HCT116 (cell line): ENCODE measurements at places on chromosomes 7 and 10. TPM values are rescaled to one million over a fixed set of nuclear protein-coding genes. Genes with fewer than 3 reads are reported as not detected.

DNA sequence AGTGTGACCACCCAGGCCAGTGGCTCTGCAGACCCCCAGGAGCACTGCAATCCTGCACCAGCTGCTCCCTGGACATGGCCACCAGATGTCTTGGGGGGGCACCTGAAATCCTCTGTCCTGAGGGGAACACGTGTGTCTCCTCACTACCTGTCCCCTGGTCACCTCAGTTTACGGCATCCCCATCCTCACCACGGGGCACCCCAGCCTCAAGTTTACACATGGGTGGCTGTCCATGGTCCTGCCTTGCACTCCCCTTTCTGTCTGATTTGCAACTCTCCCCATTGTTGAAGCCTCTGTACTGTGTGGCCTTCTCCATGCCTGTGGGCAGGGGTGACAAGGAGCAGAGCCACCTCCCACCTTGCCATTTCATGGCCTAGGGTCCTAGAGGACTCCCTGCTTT, 67.2 kb downstream of the RAMP3 start:
- DNase-seq = no peak
- H3K4me3 ChIP-seq = no peak overlapping the region
- no peak overlapping the region for H3K27ac ChIP-seq
- H3K27me3 ChIP-seq = peaks cover 51% of the 10 kb centered on the region

DNA sequence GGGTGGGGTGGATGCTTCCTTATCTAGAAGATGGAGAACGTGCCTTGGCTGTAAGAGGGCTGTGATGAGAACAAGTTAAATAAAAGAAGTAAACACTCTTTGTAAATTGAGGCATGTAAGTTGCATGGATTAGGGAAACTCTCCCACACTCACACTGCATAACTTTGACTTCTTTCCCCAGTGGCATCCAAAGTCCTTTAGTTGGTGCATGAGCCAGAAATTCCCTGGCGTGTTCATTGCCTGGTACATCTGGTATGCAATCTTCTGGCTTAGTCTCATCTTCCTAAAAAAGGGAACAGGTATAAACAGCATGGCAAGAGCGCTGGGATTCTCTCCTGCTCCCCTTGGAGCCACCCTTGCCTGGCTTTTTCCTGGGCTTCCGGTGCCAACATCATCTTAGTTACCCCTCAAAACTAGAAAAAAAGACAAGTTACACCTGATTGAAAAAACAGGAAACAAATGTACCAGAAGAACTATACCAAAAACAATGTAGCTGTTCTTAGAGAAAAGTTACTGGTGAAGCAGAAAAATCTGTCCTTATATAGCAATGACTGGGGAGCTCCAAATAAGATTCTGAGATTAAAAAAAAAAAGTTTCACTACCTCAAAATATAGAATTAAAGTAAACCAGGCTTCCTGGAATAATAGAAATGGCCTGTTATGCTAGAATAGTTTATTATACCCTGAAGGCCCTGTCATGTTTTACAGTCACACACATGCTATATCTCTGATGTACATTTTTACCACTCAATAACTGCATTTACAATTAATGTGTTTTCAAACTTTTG, 9.9 kb downstream of the RP9 start:
- H3K27me3 ChIP-seq = no peaks in the 10 kb centered on the region
- H3K4me1 ChIP-seq = no peaks in the 10 kb centered on the region
- H3K36me3 ChIP-seq = peaks cover 44% of the 10 kb centered on the region; the same call in 1 of the 2 replicates
- H3K4me3 ChIP-seq = no peak overlapping the region
- DNase-seq = no peak
- H3K27ac ChIP-seq = no peak overlapping the region

DNA sequence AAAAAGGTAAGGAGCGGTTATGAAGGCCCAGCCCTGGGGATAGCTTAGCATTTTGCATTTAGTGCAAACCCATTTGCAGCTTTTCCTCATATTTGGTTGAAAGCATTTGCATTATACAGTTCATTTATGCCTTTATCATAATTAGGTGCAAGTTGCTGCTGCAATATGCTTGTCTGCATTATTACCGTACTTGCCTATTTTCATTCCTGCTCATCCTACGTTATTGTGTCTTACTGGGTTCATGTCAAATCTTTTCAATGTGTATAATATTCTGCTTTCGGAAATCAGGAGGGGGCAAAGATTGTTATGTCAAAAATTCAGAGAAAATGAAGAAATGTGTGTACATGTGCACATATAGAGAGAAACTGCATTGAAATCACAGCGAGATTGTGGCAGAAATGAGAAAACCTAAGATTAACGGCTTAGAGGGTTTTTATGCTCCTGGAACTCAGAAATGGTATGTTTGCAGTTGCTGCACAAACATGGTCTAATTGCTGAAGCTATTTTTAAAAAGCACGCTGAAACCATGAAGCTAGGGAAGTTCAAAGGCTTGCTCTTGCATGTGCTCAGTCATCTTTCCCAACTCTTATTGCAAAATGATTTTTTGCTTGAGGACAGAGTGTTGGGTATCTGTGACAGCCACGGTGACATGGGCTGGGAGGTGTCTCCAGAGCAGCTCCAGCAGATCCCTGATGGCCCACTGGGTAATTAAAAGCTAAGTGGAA, 613.2 kb downstream of the SDK1 start:
- no peak overlapping the region for H3K27ac ChIP-seq
- H3K4me1 ChIP-seq = peaks cover 9% of the 10 kb centered on the region
- H3K36me3 ChIP-seq = no peaks in the 10 kb centered on the region
- no peak overlapping the region for H3K4me3 ChIP-seq
- no peak for DNase-seq
- H3K27me3 ChIP-seq = no peaks in the 10 kb centered on the region

DNA sequence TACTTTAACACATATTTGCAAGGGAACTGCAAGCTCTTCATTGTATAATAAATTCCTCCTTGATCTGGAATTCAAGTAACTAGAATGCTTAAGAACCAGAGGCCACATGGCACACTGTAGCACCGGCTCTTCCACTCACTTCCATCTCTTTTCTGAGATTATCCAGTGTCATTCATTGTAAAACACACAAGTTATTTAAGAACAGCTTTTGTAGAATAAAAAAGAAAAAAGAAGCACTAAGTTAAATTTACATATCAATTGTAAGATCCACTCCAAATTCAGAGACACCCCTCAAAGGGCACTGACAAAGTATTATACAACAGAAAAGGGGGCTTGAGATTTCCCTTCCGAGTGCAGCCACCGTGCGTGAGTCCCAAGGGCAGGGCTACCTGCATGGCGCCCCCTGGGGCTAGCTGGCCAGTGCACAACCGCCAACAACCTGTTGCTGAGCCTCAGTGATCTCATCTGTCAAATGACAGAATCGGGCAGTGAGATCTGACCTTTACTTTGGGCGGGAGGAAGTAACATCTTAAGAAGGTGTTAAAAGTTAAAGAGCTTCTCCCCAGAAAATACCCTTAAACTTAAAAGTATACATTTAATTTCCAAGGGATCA, 12.5 kb downstream of the GLI3 start:
- no peaks in the 10 kb centered on the region for H3K36me3 ChIP-seq
- 0 out of 2 replicates have a peak, but pooled peaks cover 7% of the 10 kb centered on the region for H3K27me3 ChIP-seq
- H3K27ac ChIP-seq = no peak overlapping the region
- DNase-seq = no peak
- no peak overlapping the region for H3K4me3 ChIP-seq

GRCh38 chr7:131606346-131607290, 50.2 kb upstream of the PODXL start:
- no peak for DNase-seq
- H3K4me1 ChIP-seq = no peaks in the 10 kb centered on the region
- no peak overlapping the region for H3K27ac ChIP-seq
- H3K4me3 ChIP-seq = no peak overlapping the region

GRCh38 chr10:68938117-68938516, 17.9 kb upstream of the DDX21 start:
- no peaks in the 10 kb centered on the region for H3K4me1 ChIP-seq
- no peak for DNase-seq
- H3K27ac ChIP-seq = no peak overlapping the region
- peaks cover 5% of the 10 kb centered on the region; the same call in 1 of the 2 replicates for H3K36me3 ChIP-seq
- H3K4me3 ChIP-seq = no peak overlapping the region

DNA sequence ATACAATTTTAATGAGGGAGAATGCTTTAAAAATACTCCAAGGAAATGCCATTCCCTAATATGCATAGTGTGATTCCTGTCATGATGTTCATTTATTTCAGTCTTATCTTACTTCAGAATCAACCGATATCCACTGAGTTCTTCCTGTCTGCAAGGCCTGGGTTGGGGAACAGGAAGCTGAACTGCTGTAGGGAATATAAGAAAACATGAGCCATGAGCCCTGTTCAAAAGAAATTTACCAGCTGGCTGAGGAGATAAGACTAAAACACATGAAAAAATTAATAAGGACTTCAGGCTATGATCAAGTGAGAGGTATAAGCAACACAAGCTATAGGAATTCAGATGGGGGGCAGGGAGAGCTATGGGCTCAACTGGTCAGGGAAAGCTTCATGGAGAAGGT, 184.7 kb downstream of the PLPP4 start:
- no peaks in the 10 kb centered on the region for H3K4me1 ChIP-seq
- H3K27ac ChIP-seq = no peak overlapping the region
- no peak overlapping the region for H3K4me3 ChIP-seq
- no peak for DNase-seq
- H3K27me3 ChIP-seq = peaks cover 39% of the 10 kb centered on the region

DNA sequence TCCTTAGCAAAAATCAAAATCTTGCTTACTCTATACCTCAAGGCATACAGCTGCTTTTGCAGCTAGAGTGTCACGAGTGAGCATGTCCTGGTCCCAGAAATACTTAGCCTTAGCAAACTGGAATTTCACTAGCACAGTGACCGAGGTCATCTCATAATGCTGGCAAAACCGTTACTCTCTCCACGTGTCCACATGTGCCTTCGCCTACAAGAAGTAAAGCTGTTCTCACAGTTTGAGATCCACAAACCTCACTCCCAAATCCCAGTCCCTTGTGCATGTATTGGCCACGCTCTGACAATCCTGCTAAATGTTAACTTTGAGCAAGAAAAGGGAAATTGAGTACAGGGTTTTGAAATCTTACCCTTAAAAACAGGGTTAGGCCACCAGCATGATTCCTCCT, 111.0 kb upstream of the PLXDC2 start:
- no peaks in the 10 kb centered on the region for H3K4me1 ChIP-seq
- no peaks in the 10 kb centered on the region for H3K36me3 ChIP-seq
- no peak for DNase-seq
- no peak overlapping the region for H3K4me3 ChIP-seq
- no peak overlapping the region for H3K27ac ChIP-seq
- no peaks in the 10 kb centered on the region for H3K27me3 ChIP-seq

DNA sequence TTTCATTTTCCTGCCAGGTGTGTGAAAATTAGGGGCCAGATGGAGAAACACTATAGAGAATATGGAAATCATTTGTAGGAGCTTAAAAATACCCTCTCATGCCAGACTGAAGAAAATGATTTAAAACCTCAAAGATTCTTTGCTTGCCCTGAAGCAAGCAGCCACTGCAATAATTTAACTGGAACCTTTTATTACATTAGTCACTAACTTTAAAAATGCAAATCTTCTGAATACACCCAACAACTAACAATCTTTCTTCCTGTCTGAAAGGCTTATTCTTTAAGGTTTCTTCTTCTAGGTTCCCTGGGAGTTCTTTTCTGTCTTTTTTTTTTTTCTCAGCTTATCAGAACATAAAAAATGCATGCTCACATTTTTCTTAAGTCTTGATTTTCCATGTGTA, 238.5 kb upstream of the KMT2E start:
- H3K4me1 ChIP-seq = no peaks in the 10 kb centered on the region
- no peak overlapping the region for H3K27ac ChIP-seq
- no peak for DNase-seq
- no peak overlapping the region for H3K4me3 ChIP-seq

DNA sequence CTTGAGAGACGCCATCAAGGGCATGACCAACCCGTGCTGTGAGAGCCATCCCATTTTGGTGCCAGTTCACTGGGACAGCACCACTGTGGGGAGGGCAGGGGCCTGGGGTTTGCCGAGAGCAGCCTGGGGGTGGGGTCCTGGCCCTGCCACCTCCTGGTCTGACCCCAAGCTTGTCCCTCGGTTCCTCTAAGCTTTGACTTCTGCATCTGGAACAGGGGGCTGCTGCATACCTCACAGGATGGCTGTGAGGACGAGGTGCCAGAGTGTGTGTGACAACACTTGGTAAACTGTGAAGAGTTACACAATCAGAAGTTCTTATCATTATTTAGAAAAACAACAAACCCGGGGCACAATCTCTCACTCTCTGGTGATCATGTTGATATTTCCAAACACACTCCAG, 89.9 kb downstream of the CRTAC1 start:
- no peak overlapping the region for H3K27ac ChIP-seq
- no peaks in the 10 kb centered on the region for H3K4me1 ChIP-seq
- no peak for DNase-seq
- no peaks in the 10 kb centered on the region for H3K36me3 ChIP-seq

DNA sequence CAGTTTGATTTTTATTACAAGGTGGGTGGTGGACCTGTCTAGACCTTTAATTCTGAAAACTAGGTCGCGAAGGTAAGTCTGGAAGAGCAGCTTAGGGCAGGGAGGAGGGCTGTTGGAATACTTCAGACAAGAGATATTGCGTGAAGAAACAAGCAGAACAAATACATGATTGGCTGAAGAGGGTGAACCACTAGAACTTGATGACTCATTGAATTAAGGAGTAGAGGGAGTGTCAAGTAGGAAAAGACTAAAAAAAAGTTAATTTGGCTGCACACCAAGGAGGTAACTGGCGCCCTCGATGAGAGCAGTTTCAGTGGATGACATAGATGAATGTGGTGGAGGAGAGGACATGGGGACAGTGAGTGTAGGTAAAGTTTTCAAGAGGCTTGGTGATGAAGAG, 41.3 kb downstream of the WNT2 start:
- no peak overlapping the region for H3K4me3 ChIP-seq
- H3K36me3 ChIP-seq = no peaks in the 10 kb centered on the region
- no peaks in the 10 kb centered on the region for H3K27me3 ChIP-seq
- DNase-seq = no peak
- no peaks in the 10 kb centered on the region for H3K4me1 ChIP-seq
- H3K27ac ChIP-seq = no peak overlapping the region

GRCh38 chr10:92387289-92387940, 96.4 kb downstream of the MARCHF5 start:
- no peak overlapping the region for H3K4me3 ChIP-seq
- DNase-seq = peak; percentile 62
- H3K27me3 ChIP-seq = no peaks in the 10 kb centered on the region
- no peaks in the 10 kb centered on the region for H3K36me3 ChIP-seq

- no peaks in the 10 kb centered on the region for H3K27me3 ChIP-seq
- no peak for DNase-seq
- H3K27ac ChIP-seq = no peak overlapping the region
- H3K36me3 ChIP-seq = no peaks in the 10 kb centered on the region
- peaks cover 11% of the 10 kb centered on the region; the same call in 1 of the 2 replicates for H3K4me1 ChIP-seq
Observed at GRCh38 chr10:71279590-71280170, 39.4 kb upstream of the SLC29A3 start.

GRCh38 chr7:2019711-2020511, 212.8 kb downstream of the MAD1L1 start:
- H3K4me3 ChIP-seq = no peak overlapping the region
- no peak for DNase-seq
- H3K27ac ChIP-seq = no peak overlapping the region
- no peaks in the 10 kb centered on the region for H3K27me3 ChIP-seq
- H3K36me3 ChIP-seq = no peaks in the 10 kb centered on the region

- no peaks in the 10 kb centered on the region for H3K4me1 ChIP-seq
- H3K4me3 ChIP-seq = no peak overlapping the region
- H3K27me3 ChIP-seq = no peaks in the 10 kb centered on the region
- no peaks in the 10 kb centered on the region for H3K36me3 ChIP-seq
- no peak overlapping the region for H3K27ac ChIP-seq
Observed at GRCh38 chr10:89659143-89660131, 14.4 kb upstream of the PANK1 start.

MAT1A gene
- total RNA-seq = 1.6 TPM

CPA4 gene
- 38.7 TPM for total RNA-seq

EPO gene
- 0.30 TPM for total RNA-seq

PLA2G12B gene
- total RNA-seq = not detected

CNPY1 gene
- total RNA-seq = not detected

CFAP46 gene
- total RNA-seq = 1.4 TPM

GIMAP2 gene
- not detected for total RNA-seq

EEF1AKMT2 gene
- 39.6 TPM for total RNA-seq

AKR1E2 gene
- total RNA-seq = 5.0 TPM

PRF1 gene
- total RNA-seq = 6.4 TPM

SLIT1 gene
- 0.42 TPM for total RNA-seq
